ENCODE measurements at places on chromosomes 2 and 18.
A peak's percentile ranks its signal among the peaks of the same experiment; 100 is the strongest.

DNA sequence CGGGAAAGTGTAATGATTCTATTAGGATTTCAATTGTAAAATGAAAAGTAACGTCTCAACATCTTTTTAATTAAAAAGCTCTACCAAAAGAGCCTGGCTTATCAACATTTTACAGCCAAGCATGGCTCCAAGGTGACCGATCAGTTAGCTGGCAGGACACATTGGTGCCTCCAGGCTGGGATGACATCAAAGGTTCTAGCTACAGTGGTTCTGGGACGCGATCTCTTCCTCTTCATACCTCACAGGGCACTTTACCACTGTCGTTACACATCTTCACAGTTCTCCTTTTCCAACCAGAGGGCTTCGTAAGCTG, 693 bp downstream of the ORC2 start:
- DNase-seq = no peak

- DNase-seq = no peak
Observed at GRCh38 chr18:43422518-43422917, 145.2 kb upstream of the SYT4 start.

DNA sequence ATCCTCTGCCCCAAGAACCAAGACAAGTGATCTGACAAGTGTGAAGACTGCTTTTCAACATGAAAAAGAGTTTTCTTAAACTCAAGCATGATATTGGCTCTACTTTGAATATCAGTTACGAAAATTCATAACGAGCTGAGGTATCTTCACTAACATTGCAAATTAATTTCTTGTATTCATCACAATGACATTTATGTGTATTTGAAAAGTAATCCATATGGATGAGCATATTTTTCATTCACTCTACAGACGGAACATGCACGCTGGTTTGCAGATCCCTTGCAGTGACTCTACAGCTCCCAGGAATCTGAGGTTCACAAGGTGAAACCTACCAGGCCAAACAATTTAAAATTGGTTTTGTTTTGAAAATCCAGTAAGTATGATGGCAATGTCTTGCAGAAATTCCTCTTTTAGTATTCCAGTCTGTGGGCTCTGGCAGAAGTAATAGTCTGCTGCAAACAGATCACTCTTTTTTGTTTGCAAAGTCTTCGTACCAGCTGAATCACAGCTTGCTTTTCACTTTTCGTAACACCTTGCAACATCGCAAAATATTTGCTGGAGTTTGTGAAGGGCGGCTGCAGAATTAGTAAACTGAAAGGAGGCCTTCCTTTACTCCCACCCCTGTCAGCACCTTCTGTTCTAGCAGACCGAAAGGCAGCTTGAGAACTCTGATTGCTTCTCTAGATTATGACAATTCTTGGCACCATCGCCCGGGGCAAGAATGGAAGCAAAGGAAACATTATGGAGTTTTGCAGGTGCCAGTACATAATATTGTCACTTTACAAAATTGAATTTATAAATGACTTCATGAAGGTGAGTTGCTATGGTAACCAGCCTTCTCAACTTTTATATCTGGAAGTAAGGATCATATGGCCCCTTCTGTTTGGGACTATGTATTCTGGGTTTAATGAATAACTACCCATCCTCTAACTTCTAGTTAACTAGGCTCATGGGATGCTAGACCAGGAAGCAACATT, 168.7 kb downstream of the TMEM247 start:
- peak; percentile 47 for DNase-seq

DNA sequence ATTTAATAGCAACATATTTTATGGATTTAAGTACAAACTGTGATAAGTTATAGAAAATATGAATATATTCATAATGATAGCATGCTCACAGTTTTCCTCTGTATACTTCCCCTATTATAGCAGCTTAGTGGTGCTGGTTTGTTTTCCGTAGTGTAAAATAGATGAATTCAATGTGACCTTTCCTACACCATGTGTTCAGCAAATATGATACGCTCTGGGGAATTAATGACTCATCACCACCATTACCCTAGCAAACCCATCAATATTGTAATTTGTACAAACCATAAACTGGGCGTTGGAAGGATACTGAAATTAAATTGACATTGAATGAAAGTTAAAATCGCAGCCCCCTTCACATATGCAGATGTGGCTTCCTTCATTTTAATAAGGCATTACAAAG, 58.7 kb upstream of the CDH19 start:
- DNase-seq = no peak
